Glutamatergic neuron (in vitro differentiated cells): ENCODE measurements at places on chromosomes 3 and 15.

- no peak for DNase-seq
Observed at GRCh38 chr15:88144921-88145653, 111.5 kb downstream of the NTRK3 start.

GRCh38 chr15:96869122-96869521, 538.6 kb downstream of the NR2F2 start:
- no peak for DNase-seq

DNA sequence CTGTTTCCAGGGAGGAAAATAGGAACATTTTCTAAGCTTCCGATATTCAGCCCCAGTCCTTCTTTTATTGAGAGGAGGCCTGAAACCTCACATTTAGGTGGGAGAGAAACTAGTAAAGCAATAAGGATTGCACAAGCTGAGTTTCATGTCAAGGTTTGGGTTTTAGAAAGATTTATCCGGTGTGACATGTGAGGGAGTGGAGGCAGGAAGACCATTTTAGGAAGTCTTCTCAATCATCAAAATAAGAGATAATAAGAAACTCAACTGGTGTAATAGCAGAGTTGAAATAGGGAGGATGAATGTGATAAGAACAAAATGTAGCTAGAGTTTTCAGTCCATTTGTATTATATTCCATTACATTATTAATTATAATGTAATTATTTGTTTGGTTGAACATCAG, 27.7 kb upstream of the CLDN16 start:
- DNase-seq, result no peak

DNA sequence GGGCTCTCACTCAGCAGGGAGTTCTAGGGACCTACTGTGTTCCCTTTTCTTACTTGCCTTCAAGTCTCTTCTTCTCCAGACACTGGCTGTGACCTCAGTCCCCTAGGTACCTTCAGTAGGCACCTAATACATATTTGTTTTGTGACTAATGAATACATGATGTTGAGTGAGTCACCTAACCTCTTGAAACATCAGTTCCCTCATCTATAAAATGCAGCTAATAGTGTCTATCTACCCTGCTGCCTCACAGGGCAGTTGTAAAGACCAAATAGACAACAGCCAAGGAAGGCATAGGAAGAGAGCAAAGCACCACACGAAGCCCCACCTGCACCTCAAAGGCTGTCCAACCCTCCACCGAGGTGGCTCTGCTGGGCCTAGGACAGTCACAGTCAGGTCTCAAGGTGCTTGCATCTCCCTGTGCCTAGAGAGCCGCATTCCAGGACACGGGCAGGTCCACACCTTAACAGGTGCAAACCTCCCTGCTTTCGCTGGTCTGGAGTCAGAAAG, 29.1 kb downstream of the DAPK2 start:
- DNase-seq, result no peak

DNA sequence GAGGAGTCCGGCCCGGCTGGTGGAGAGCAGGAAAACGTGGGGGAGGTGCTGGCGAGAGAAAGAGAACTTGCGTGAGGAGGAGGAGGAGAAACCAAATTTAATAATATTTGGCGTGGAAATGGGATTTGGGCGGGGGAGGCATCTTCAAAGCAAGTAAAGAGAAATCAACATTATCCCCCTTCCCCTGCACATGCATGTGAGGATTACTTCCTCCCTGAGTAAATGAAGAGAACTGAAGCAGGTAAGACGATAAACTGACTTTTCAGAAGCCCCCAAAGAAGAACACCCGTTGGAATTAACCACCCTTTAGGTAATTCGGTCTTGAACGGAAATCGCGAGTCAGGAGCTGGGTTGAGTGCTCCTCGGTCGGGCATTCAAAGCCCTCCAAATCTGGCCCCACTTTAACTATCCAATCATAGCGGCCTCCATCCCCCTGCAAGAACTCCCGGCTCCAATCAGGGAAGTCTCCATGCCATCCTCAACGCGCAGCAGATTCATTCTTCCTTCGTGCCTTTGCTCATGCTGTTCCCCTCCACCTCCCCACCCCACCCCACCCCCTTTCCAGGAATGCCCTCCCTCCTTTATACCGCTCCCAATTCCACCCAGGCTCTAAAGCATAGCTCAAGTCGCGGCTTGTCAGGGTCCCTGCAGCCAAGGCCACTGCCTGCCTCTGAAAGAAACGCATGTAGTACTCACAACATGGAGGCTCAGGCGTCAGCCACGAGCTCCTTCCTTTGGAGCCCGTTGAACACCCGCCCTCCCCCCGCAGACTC, 545 bp upstream of the RFX7 start:
- DNase-seq, result peak; percentile 45

GRCh38 chr3:177529716-177530335, 332.5 kb upstream of the TBL1XR1 start:
- DNase-seq, result no peak

- no peak for DNase-seq
Observed at GRCh38 chr15:57668016-57668415, 38.5 kb upstream of the POLR2M start.

GRCh38 chr3:190718097-190718496, 144.4 kb downstream of the GMNC start:
- no peak for DNase-seq

- DNase-seq, result no peak
Observed at GRCh38 chr3:115855911-115856310, 232.6 kb downstream of the GAP43 start.

- DNase-seq, result no peak
Observed at GRCh38 chr15:75577401-75578172, 1.5 kb downstream of the PTPN9 start.

- no peak for DNase-seq
Observed at GRCh38 chr3:143525408-143525807, 322.9 kb downstream of the SLC9A9 start.

DNA sequence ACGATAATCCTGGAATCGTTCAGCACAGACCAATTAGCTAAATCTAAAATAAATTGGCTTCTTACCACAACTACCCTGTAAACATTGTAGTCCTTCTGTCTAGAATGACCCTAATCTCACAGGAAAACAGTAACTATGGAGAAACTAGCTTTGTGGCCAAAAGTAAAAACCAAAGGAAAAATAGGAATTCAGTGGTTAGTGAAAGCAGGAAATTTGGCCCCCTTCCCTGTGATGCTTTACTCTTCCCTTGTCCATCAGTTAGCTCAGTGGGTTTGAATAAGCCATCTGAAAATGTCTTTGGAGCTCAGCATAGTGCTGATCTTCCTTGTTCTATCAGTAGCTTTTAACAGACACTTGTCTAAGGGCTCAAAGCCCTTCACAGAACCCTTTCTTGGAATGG, 1.6 kb downstream of the NMD3 start:
- DNase-seq, result no peak

DNA sequence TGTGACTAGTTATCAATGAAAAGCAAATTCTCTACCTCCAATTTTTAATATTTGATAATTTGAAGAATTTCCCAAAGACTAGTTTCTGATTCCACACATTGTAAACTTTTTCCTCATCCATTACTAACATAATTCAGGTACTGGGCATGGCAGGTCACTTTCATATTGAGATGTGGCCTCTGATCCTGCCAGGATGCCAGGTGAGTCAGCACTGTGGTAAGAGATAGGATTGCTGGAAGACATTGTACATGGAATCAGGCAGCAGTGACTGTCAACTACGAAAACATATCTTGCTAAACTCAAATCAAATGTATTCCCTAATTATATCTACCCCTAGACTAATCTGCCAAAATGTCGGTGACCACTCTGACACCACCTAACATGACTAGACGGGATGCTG, 33.2 kb upstream of the POU1F1 start:
- DNase-seq, result no peak

DNA sequence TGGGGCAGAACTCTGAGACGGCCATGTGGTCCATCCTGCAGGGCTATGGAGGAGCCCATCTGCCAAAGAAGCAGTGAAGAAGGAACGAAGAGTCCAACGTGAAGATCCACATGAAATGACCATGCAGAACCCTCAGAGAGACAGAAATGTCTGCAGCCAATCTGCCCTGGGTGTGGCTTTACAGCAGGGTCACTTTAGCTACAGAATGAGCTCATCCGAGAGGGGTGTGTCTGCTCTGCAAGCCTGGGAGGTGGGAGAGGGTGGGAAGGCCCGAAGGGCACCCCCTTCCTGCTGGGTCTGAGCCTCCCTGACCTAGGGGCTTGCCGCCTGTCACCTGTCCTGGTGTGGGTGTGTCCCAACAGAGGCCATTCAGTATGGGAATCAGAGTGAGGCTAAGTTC, 176.3 kb downstream of the ATP10A start:
- no peak for DNase-seq

GRCh38 chr3:175726228-175726627, 867.1 kb downstream of the NAALADL2 start:
- no peak for DNase-seq

DNA sequence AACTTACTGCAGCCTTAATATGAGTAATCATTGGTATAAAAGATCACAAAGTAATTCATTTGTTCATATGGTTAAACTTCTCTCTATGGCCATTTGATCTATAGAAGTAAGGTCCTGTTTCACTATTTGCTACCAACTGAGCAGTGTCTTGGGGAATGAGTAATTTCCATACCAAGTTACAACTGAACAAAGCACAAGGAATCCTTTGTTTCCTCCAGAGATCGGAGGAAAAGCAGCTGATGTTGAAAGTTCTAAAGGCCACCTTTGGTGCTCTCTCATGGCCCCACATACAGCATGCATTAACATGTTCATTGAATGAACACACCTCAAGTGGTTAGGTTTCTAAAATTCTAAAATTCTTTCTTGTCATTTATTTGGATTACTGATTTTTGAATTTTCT, 7.1 kb upstream of the CNTN3 start:
- DNase-seq, result no peak

- DNase-seq, result no peak
Observed at GRCh38 chr3:11203961-11204360, 49.7 kb downstream of the HRH1 start.

GRCh38 chr3:56782215-56782614, 19.5 kb downstream of the ARHGEF3 start:
- DNase-seq, result no peak

- peak; percentile 59 for DNase-seq
Observed at GRCh38 chr3:42159706-42160472, 68.7 kb downstream of the TRAK1 start.

- DNase-seq, result no peak
Observed at GRCh38 chr3:40057077-40057476, 247.7 kb downstream of the MYRIP start.

- no peak for DNase-seq
Observed at GRCh38 chr15:59539799-59540198, 71.8 kb upstream of the GCNT3 start.

DNA sequence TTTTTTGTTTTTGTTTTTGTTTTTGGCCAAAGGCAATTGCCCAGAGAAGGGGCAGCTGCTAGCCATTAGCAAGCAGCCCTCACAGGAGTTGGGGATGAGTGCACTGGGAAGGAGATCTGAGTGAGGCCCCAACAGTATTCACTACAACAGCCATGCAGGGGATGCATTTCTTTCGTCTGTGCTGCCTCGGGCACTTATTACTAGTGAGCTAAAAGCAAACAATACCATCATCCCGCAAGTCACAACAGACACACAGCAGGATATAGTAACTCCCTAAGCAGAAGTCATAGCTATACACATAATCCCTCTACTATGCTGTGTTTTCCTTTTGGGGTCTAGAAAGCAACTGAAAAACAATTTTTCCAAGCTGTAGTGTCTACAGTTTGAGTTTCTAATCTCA, 27.2 kb downstream of the CRTAP start:
- no peak for DNase-seq

DNA sequence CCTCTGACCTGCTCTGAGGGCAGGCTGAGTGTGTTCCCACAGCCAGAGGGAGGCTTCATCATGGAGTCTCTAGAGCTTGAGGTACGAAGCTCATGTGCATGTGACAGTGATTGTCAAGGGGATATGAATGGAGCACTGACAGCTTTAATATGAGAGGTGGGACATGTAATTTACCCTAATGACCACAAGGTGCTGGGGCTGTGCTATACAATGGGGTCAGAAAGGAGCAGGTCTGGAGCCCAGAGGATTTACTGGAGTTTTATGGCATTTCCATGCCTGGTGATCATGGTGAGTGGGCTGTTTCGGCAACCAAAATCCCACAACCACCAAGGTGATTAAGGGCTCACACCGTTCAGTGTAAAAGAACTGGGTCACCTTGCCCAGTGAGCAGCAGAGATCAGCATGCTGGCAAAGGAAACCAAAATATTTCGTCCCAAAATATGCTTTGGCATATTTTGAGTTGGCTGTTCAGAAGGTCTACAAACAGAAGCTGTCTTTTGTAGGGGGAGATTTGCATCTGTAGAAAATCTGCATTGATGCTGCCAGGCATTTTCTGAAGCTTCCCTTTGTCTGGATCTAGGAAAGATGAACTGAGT, 40.1 kb upstream of the RASGRF1 start:
- no peak for DNase-seq

- DNase-seq, result no peak
Observed at GRCh38 chr3:128152419-128153155, 694 bp upstream of the EEFSEC start.

DNA sequence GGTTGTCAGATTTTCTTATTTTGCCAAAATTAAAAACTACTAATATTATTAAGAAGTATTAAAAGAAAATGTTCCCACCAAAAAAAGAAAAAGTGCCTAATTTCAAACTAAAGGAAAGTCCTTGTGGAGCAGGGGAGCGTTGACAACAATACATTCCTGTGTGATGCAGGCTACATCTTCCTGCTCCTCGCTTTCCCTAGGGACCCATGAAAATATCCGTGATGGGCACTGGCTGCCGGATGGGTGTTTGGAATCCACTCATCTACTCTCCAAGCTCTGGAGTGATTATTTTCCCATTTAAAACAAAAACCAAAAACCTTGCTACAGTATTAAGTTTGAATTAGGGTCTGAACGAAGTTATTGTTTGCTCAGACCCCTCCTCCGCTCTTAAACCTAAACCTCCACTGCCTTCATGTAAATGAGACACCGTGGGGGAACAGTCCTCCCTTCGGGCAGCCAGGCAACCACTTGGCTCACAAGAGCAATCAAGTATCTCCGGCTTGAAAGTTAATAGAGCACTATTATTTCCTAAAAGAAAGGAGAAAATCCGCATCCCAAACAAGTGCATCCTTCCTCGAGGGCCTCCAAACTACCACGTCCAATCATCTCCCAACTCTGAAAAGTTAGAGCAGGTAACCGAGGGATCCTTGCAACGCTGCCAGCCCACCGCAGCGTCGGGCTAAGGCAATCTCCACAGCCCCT, 1.5 kb downstream of the ITGB5 start:
- DNase-seq, result no peak

- no peak for DNase-seq
Observed at GRCh38 chr15:32709295-32710033, 8.3 kb upstream of the GREM1 start.

DNA sequence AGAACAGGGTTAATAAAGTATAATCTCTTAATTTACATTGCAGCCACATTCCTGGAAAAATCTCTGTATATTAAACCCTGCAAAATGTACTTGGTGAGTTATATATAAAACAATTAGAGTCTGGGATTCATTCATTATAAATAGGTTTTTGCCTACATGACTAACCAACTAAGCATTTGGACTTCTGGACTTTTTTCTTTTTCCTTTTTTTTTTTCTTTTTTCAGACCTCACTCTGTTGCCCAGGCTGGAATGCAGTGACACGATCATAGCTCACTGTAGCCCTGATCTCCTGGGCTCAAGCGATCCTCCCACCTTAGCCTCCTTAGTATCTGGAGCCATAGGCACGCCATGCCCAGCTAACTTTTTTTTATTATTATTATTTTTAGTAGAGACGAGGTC, 4.5 kb downstream of the DNAJC13 start:
- DNase-seq, result no peak

- DNase-seq, result no peak
Observed at GRCh38 chr3:129769616-129770015, 123.9 kb downstream of the TMCC1 start.
